ENCODE measurements at places on chromosomes 7 and 10. TPM values are rescaled to one million over a fixed set of nuclear protein-coding genes. Genes with fewer than 3 reads are reported as not detected.

The FAM221A gene
- polyA plus RNA-seq = 17.0 TPM

The NRCAM gene
- polyA plus RNA-seq = 16.7 TPM

DNA sequence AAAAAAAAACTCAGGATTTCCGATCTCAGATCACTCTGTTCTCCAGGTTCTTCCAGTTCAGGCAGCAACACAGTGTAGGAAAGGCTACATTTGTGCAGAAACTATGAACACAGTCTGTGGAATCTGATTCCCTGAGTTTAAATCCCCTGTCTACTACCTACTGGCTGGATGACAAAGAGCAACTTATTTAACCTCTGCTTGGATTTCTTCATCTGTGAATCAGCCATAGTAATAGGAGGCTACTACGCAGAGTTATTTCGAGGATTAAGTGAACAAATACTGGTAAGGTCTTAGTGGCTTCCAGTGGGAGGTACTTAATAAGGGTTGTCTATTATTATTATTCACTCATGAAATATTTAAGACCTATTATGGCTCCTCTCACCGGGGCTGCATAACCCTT, 44.3 kb upstream of the PDCD4 start:
- no peak for DNase-seq

GRCh38 chr10:47076949-47077361, 165.7 kb downstream of the PTPN20 start:
- DNase-seq = no peak

GRCh38 chr7:52540041-52540440, 495.4 kb upstream of the POM121L12 start:
- no peak for DNase-seq

The HACD1 gene
- polyA plus RNA-seq = 16.3 TPM

The PPP1R3C gene
- 41.9 TPM for polyA plus RNA-seq

GRCh38 chr10:88092265-88092664, 228.8 kb downstream of the PTEN start:
- no peak for DNase-seq

The PROSER2 gene
- 4.7 TPM for polyA plus RNA-seq

DNA sequence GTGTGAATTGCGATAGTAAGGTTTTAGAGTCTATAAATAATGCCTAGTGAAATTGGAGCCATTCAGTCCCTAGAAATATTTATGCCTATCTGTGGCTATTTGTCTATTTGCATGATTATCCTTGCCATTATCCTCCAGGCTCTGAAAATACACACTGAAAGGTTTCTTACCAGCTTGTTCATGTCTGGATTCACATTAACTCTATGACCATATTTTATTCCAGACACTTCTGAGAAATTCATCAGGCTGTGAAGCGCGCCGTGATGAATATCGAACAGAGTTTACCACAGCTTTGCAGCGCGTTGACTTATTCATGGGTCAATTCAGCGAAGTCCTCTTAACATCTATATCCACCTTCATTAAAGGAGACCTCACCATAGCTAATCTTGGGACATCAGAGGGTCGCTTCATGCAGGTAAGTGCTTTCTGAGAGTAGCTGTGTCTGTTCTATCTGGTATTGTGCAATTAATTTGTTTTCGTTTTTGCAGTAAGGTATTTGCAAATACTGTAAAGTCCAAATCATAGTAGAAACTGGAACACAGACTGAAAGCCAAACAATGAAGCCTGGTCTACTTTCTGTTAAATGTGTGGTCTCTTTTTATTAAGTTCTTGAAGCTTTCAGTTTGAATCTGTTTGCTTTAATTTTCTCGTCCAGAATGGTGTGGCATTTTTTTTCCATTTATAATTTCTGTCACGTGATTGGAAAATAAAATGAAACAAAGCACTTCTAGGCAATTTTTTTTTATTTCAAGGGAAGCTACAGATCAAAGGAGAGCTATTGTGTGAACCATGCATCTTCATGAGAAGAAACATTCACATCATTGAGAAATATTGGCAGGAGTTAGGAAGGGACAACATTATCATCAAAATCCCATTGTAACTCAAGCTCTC, 59.7 kb downstream of the MET start:
- no peak for DNase-seq

- no peak for DNase-seq
These were observed 23.3 kb downstream of the FZD1 start for GRCh38 chr7:91287371-91288084.

The SLC16A12 gene
- 34.1 TPM for polyA plus RNA-seq

DNA sequence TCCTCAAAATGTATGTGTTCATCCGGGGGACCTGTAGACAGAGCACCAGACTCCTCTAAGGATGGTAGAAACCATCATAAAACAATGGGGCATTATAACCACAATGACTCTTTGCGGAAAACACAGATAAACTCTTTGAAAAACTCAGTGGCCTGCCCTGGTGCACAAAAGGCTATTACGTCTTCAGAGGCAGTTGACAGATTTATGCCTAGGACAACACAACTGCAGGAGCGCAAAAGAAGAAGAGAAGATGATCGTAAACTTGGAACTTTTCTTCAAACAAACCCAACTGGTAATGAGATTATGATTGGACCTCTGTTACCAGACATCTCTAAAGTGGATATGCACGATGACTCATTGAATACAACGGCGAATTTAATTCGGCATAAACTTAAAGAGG, 6.0 kb downstream of the RBM48 start:
- DNase-seq = no peak

DNA sequence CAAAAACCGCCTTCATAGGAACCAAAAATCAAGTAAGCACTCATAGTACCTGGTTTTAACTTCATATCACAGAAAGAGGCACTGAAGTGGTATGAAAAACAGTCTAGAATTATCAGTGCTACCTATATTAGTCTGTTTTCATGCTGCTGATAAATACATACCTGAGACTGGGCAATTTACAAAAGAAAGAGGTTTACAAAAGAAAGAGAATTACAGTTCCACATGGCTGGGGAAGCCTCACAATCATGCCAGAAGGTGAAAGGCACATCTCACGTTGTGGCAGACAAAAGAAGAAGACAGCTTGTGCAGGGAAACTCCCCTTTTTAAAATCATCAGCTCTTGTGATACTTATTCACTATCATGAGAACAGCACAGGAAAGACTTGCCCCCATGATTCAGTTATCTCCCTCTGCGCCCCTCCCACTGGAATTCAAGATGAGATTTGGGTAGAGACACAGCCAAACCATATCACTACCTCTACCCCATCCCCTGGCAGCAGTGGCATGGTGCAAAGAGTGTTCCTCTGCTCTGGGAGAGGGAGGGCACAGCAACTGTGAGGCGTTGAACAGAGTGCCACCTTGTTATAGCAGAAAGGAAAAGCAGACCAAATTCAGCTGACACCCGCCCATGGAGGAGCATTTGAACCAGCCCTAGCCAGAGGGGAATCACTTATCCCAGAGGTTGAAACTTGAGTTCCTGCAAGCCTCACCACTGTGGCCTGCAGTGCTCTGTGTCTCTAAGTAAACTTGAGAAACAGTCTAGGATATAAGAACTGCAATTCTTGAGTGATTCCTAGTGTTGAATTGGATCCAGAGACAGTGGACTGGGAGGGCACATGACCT, 61.9 kb upstream of the PTPRZ1 start:
- no peak for DNase-seq

- DNase-seq = no peak
These were observed 10.8 kb downstream of the PIK3AP1 start for GRCh38 chr10:96709525-96709924.

Measured in right renal cortex interstitium (tissue), 3 donors.